ENCODE measurements at places on chromosomes 4 and X. TPM values are rescaled to one million over a fixed set of nuclear protein-coding genes. Genes with fewer than 3 reads are reported as not detected.

BMX gene
- total RNA-seq, result not detected

CLDN22 gene
- total RNA-seq, result not detected

ADD1 gene
- 259 TPM for total RNA-seq

DNA sequence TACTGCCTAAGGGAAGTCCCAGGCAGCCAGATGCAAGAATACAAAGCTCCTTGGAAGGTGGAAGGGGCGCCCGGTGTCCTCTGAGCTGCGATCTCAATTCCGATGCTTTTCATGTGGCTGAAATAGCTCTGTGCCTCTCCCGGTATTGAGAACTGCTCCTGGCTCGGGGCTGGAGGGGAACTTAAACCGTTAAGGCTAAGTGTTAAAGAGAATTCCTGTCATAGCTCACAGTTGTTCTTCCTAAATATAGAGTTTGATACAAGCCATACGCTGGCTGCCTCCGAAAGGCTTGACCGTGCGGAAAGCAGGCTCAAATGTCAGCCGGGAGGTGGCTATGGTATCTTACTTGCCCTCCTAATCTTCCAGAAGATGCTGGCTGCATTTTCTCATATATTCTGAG, at the start of gene SMPX:
TSS of gene SMPX (minus strand) at position 157 of the 400 bp plus-strand sequence. CDS start 3,826 bp downstream, outside the sequence.
- DNase-seq, result no peak

DNA sequence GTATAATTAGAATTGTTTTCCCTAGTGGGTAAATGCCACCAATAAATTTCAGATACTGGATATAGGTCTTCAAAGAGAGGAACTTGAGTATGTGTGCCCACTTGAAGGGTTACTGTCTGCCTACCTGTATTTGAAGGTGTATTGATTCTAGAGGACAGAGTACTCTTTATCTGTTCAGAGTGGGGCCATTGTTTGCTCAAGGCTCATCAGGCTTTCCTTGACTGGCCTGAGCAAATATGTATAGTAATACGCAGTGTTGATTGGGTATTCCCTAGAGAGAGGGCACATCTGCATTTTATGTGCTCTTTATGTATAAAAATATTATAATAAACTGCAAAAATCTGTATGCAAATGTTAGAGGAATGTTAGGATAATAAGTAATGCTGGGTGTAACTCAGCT, 23.7 kb downstream of the RP2 start:
- no peak for DNase-seq

DNA sequence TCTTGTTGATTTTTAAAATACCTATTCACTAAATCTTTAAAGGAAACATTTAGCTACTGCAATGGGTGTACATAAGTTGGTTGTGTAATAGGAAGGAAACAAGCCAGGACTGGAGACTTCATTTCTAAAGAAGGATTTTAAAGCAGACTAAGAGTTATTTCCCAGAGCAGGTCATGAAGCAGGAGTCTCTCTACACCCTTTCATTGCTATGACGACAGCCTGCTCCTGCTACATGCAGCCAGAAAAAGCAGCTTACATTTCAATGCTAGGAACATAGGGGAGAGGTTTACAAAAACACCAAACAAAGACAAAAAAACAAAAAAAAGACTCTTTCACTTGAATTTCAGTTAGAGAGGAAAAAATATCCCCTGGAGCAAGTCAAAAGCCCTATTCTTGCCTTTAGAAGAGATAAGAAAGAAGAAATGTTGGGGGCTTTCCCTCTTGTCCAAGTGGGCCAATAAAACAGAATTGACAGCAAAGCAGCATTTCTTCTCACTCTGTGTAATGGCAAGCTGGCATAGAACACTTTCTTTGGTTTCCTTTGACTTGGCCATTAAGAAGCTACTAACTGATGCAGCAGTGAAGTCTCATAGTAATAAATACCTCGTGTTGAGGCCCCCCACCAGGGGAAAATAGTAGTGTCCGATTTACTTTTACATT, 3.4 kb downstream of the SPARCL1 start:
- DNase-seq, result no peak

GRCh38 chrX:45743081-45743533, 542.4 kb upstream of the DIPK2B start:
- DNase-seq, result no peak

GRCh38 chrX:40174854-40175510, 77.2 kb upstream of the BCOR start:
- DNase-seq, result no peak

All from natural killer cell treated with Interleukin-12 subunit alpha and Interleukin-12 subunit beta and Interleukin-15 and Interleukin-18, amount 100 ng/mL, for 72 hours (primary cell).